H7 (cell line): ENCODE measurements at places on chromosomes 16 and 17.
A peak's percentile ranks its signal among the peaks of the same experiment; 100 is the strongest.

DNA sequence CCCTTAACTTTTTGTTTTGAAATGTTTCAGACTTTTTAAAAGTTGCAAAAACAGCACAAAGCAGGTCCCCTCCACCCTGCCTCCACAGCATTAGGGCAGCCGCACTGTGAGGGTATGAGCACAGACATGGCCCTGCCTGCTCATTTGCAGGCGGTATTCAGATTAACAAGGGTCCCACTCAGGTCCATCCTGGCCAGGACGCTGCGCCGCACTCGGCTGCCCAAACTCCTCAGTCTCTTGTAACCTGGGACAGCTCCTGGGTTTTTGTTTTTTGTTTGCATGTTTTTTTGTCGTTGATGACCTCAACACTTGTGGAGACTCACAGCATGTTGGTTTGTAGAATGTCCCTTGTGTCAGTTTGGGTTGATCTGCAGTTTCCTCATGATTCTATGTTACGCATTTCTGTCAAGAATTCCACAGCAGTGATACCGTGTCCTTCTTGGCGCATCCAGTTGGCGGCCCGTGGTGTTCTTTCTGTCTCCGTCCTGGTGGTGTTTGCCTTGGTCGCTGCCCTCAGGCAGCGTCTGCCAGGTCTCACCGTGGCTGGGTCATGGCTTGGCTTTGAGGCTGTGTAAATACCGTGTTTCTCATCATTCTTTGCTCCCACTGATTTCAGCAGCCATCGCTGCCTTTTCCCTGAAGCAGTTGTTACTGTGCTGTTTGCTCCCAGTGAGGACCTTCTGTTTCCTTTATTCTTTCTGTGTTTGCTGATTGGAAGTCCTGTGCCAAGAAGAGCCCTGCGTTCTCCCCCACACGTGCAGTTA lies 18.5 kb downstream of the CRAMP1 start:
- no peak for DNase-seq

GRCh38 chr17:1122533-1123392 lies 57.0 kb downstream of the ABR start:
- DNase-seq: peak; percentile 96

DNA sequence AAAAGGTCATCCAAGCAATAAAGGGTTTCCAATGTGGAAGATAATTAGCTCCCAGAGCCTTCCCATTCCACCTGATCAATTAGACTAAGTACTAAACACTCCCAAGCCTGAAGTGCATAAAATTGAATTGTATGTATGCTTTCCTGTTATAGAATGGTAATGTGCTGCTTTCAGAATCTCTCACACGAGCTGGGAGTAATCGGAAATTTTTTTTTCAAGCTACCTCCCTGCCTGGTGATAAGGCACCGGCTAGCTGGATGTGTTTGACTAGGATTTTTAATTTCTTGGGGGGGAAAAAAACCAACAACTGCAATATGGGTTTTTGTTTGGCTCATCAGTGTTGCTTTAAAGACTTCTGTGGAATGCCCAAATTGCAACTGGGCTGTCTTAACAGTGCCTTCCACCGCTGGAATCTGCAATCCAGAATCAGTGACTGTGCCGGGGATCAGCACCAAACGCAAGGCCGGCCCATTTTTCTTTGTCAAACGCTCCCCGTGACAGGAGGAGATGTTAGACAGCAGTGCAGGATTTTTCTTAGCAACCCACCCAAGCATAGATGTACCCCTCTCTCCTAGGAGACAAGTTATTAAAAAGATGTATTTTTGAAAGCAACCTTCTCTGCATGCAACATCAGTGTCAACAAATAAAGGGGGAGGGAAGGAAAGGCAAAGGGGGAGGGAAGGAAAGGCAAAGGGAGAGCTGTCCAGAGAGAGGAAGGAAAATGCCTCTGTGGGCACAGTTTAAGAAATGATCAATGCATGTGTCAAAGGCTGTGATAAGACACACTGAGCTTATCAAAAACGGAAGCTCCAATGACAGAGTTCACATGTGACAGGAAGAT lies 387.2 kb downstream of the NPIPA8 start:
- no peak for DNase-seq

GRCh38 chr17:39165178-39165840 lies 652 bp downstream of the ARL5C start:
- peak; percentile 79 for DNase-seq

DNA sequence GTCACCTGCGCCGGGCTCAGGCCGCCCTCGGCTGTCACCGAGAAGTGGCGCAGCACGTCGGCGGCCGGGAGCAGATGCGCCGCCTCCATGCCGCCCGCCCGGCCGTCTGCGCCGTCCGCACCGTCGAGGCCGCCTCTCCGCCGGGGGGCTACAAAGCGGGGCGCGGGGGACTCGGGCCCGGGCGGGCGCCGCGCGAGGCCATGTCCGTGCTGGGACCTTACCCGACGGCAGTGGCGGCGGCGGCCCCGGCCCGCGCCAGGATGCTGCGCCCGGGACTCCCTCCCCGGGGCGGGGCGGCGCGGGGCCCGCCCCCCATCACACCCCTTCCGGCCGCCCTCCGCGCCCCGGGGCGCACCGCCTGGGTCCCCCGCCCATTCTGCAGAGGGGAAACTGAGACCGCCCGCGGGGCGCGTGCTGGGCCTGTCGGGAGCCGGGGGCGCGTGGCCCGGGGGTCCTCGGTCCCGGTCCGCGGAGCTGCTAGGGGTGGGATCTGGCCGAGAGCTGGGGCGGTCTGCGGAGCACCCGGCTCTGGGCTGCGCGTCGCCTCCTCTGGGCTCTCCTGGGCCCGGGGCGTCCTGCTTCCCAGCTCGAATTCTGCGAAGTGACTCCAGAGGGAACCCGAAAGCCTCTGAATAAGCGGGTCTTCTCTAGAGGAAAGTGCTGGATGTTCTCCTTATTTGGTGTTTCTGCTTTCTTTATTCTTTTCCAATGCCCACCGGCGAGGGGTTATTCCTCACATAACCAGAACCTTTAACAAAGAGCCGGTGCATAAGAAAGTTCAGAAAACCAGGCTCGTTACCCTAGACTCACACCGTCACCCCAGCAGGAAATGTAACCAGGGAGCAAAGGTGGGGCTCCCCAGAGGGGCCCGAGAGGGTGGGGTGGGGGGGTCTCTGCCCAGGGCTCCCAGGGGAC lies at the start of gene ATP2A3:
ATP2A3 (minus strand) TSS at position 235 of the 915 bp plus-strand sequence; CDS start at position 89, 146 bp downstream.
- peak; percentile 89 for DNase-seq
